ENCODE measurements at places on chromosomes 6 and 20.

- no peak for DNase-seq
These were observed 31.0 kb upstream of the ASIP start for GRCh38 chr20:34210271-34210670.

- no peak for DNase-seq
These were observed 413.5 kb downstream of the SYNE1 start for GRCh38 chr6:152223636-152224035.

- DNase-seq = no peak
These were observed 87.6 kb upstream of the COL21A1 start for GRCh38 chr6:56334937-56335336.

DNA sequence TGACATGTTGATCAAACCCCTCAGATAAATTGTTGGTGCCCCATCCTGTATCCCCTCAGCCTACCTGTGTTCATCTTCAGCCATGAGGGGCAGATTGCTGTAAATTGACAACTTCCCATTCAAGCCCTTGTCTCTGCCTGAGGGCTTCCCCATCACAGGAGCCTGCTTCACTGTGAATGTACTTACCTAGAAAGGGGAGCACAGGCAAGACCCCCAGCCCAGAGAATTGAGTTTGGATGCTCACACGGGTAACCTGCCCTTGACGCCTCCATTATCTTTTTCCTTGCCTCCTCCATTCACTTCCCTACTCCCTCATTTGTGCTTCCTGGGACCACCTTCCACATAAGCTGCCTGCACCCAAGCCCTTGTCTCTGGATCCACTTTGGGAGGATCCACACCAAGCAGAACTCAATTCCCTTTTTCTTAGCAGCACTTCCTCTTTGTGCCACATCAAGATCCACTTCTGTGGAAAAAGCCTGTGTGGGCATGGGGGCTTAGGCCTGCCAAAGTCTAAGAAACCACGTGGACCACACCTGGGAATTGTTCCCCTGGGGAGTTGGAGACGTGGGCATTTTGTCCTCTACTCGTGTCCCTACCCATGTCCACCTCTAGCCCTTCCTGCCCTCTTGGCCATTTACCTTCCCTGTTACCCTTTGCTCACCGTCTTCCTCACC lies 103.4 kb upstream of the FOXA2 start:
- DNase-seq = no peak

DNA sequence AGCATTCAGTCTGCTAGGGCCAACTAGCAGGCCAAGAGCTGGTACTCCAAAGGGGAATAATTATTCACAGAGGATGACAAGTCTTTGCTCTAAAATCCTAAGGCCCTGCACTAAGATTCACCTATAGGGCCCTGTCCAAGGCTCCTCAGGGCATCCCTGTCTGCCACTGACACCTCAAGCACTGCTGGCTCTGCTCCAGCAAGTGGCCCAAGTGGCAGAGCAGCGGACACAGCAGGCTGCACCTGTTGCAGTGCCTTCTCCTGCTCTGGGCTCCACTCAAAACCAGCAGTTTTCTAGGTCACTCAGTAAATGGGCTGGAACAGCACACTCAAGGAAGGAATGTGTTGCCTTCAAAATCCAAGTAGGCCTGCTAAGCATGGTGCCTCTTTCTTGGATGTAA lies 36.4 kb upstream of the SMOC2 start:
- no peak for DNase-seq

DNA sequence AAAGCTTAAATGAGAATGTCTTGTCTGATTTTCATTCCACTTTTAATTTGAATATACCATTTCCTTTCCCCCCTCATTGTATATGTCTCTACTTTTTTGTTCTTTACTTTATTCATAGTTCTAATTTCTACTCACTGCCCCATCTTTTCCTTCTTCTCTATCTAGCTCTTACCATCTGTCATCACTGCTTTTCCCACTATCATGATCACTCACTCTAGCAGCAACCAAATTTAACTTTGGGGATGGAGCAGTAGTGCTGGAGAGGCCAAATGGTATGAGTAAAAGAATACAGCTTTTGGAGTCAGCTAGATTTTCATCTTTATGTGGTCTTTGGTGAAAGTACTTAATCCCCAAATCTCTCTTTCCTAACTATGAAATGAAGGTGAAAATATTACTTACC lies 25.5 kb downstream of the QKI start:
- DNase-seq = no peak

DNA sequence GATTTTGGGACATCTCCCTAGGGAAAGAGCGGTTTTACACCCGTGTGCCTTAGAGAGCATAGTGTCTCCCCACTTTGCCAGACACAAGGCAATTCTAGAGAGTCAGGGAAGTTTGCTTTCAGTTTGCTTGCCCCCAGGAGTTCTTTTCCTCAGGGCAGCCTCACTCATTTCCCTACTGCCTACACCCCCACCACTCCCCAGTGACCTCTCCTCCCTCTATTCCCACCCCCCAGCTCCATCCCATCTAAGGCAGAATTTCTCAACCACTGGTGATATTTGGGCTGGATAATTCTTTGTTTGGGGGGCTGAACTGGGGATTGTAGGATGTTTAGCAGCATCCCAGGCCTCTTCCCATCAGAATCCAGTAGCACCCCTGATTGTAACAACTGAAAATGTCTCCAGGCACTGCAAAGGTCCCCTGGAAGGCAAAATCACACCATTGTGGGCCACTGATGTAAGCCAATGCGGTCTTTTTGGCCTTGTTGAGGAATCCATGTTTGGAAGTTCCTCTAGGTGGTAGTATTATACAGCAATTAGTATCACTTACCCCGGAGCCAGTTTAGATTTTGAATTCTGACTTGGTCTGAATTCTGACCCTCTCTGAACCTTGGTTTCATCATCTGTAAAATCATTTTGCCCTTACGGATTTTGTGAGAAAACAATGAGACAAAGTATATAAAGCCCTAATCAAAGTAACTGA lies 1.3 kb downstream of the EPPIN start:
- DNase-seq = no peak
